HuH-7.5 (cell line): ENCODE measurements at places on chromosomes 5 and 9.

- DNase-seq = no peak
These were observed 75.0 kb downstream of the OTULIN start for GRCh38 chr5:14739538-14739937.

DNA sequence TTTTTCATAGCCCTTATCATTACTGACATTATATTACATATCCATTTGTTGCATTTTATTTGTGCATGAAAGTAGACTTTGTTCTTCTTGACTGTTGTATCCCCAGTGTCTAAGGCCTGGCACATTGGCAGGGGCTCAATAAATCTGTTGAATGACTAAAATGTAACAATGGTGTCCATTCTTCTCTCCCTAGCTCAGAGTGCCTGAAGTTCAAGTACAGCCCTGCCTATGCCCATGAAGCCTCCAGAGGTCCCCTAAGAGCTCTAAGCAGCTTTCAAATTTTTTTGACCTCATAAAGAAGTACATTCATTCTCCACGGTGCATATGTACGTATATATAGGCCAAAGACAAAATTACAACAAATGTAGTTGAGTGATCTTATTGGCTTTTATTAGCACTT, 4.2 kb upstream of the BSPRY start:
- no peak for DNase-seq

- DNase-seq = no peak
These were observed 42.4 kb upstream of the TMC1 start for GRCh38 chr9:72478966-72479365.

GRCh38 chr5:54758038-54758437, 227.4 kb downstream of the ESM1 start:
- no peak for DNase-seq
